ENCODE measurements at places on chromosomes 1 and 21. TPM values are rescaled to one million over a fixed set of nuclear protein-coding genes. Genes with fewer than 3 reads are reported as not detected.

Gene PMVK
- 44.4 TPM for total RNA-seq

Gene PATJ
- 3.7 TPM for total RNA-seq

Gene ALG6
- total RNA-seq = 5.1 TPM

Gene PRR9
- not detected for total RNA-seq

Gene KCTD3
- total RNA-seq = 41.9 TPM

Gene GJA9
- total RNA-seq = not detected

Gene NDC1
- 26.7 TPM for total RNA-seq

Gene CAPN8
- 1.8 TPM for total RNA-seq

Gene HORMAD1
- total RNA-seq = 9.5 TPM

Gene MARCKSL1
- total RNA-seq = 69.7 TPM

Gene KCNA3
- total RNA-seq = not detected

Gene SLC9C2
- not detected for total RNA-seq

Gene TAS1R3
- 0.20 TPM for total RNA-seq

Gene CD247
- 0.72 TPM for total RNA-seq

Gene MTF1
- 4.4 TPM for total RNA-seq

Gene SZT2
- total RNA-seq = 7.2 TPM

Gene TSSK3
- 0.15 TPM for total RNA-seq

Gene RBM11
- total RNA-seq = not detected

Gene HLX
- total RNA-seq = 5.6 TPM

Gene UTP25
- 10.3 TPM for total RNA-seq

Gene FCAMR
- total RNA-seq = not detected

Gene COL16A1
- 3.8 TPM for total RNA-seq

Gene RGS1
- not detected for total RNA-seq

Gene KPNA6
- 20.7 TPM for total RNA-seq

Gene CD34
- not detected for total RNA-seq

Gene GNG12
- 61.0 TPM for total RNA-seq

Gene TMEM125
- total RNA-seq = not detected

Gene RIIAD1
- not detected for total RNA-seq

Gene VCAM1
- total RNA-seq = 0.03 TPM

Gene VTCN1
- total RNA-seq = not detected

Measured in A549 treated with Hydrocortisone at 1 μM for 4 hours (cell line).